ENCODE measurements at places on chromosomes 6 and 20.

DNA sequence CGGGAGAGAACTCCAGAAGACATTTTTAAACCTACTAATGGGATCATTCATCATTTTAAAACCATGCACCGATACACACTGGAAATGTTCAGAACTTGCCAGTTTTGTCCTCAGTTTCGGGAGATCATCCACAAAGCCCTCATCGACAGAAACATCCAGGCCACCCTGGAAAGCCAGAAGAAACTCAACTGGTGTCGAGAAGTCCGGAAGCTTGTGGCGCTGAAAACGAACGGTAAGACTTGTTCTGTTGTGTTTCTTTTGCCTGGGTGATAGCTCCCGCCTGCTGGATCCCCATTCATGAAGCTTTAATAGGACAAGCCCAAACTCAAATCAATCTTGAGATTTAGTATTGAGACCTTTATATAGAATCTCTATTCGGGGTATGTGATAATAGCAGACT lies 4.2 kb downstream of the TNFAIP3 start:
- no peak for DNase-seq

- no peak for DNase-seq
Observed at GRCh38 chr6:108733051-108733450, 115.2 kb upstream of the ARMC2 start.

DNA sequence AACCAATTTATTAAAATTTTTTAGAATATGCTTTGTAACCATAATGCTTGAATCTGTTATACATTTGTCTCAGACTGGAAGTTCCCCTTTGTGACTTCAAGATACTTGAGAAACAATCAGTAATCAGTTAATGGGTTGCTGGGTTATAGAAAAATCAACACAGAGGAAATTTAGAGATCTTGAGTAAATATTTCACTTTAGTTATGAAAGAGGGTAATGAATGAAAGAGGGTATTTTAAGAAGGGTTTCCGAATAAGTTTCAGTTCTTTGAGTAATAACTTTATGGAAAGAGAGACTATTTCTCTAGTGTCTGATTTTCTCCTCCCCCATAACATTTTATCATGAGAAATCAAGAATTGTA lies 21.4 kb downstream of the ZFAND3 start:
- no peak for DNase-seq

DNA sequence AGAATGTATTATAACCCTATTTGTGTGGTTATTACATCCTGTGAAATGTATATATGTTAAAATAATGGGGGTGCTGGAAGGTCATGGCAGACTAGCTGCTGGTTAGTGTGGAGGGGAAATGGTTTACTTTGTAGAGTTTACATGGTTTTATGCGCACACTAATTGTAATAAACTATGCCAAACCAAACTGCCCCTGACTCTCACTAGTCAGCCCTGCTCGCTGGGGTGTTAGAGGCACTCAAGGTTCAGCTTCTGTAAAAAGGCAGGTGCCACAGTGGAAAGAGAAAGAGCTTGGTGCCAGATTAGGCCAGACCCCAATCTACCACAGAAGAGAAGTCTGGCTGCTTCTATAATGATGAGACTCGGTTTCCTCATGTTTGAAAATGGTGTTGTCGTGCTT lies 52.7 kb downstream of the GOPC start:
- DNase-seq = no peak

- no peak for DNase-seq
Observed at GRCh38 chr6:35141007-35141655, at the start of gene TCP11. TCP11 (minus strand) TSS chr6:35141339; CDS start chr6:35140870, 469 bp downstream.

DNA sequence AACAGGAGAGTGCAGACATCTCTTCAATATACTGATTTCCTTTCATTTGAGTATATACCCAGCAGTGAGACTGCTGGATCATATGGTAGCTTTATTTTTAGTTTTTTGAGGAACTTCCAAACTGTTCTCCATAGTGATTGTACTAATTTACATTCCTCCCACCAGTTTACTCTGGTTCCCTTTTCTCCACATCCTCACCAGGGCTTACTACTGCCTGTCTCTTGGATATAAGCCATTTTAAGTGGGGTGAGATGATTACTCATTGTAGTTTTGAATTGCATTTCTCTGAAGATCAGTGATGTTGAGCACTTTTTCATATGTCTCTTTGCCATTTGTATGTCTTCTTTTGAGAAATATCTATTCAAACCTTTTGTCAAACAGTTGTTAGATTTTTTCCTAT lies 64.9 kb upstream of the HMGCLL1 start:
- DNase-seq = no peak

DNA sequence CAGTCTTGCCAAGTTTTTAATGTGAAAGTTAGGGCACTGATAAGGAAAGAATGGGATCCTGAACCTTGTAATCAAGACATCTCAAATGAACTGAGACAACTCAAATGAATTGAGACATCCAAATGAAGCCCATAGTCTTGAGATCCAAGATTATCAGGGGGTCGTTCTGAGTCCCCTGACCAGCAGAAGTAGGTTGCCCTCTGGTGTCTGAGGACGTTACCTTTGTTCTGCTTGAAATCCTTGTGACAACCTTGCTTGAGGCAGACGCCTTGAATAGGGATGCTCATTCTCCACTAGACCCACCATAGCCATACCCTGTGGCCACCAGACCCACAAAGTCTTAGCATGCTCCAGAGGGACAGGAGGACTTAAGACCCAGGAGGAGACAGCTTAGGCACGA lies 37.7 kb downstream of the ZBTB9 start:
- no peak for DNase-seq

GRCh38 chr20:17189976-17190695 lies 36.7 kb upstream of the PCSK2 start:
- DNase-seq = no peak

- peak; percentile 14 for DNase-seq
Observed at GRCh38 chr6:144415014-144415413, 129.9 kb downstream of the UTRN start.

GRCh38 chr20:642398-643174 lies 10.4 kb downstream of the SRXN1 start:
- DNase-seq = peak; percentile 37

DNA sequence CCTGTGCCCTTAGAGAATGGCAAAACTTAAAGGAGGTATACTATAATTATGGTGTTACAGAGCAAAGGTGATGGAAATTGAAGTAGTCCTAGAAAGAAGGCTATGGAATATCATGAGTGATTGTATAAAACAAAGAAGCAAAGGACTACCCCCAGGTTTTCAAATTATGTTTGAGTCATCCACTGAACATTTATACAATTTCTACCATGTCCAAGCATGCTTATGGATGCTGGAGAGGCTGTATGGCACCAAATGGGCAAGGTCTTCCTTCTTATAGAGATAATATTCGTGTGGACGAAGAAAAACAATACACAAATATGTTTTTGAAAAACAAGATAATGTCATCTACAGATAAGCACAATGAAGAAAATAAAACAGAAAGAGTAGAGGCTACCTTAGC lies 177.5 kb downstream of the KHDC1L start:
- no peak for DNase-seq

DNA sequence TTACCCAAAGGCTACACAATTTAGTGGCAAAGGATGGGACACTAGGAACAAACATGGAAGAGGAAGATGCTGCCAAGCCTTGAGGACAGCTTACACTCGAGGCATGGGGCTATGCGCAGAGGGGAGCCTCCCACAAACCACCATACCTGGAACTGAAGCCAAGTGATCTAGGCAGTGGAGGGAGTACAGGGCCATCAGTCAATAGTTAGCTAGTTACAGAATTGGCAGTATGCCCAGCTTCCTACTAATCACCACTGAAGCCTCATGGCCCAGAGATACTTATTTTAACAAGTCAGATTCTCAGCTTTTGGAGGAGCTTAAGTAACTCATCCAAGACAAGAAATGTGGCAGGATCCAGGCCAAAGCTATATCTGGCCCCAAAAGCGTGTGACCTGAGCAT lies 226.6 kb upstream of the MOCS1 start:
- no peak for DNase-seq

DNA sequence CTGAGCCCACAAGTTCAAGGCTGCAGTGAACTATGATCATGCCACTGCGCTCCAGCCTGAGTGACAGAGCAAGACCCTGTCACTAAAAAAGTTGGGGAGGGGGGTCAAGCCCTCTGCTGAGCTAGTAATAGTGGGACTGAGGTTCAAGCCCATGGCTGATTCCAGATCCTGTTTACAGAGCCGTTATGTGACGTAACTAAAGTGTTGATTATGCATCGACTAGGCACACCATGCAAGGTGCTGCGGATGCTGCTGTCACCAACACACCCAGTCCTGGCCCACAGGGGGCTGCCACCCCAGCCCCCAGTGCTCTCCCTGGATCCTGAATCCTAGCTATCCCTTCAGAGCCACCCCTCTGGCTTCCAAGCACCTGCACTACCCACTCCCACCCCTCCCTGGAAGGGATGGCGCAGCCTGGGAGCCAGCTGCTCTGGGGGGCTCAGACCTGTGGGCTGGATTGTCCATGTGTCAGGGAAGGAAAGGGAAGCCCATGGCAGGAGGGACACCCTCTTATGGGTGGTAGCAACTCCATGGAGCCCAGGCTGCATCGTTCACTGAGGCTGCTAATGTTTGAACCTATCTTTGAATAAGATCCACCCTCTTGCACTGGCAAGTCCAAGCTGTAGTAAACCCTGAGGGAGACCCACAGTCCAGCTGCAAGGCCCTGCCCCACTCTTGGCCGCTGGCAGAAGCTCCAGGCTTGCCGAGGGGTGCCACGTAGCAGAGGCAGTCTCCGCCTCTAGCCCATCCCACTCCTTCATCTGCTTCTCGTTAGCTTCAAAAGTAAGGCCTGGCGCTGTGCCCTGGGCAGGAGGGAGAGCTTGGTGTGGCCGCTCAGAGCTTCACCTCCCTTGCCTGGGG lies 95.0 kb downstream of the SNX5 start:
- DNase-seq = peak; percentile 94

DNA sequence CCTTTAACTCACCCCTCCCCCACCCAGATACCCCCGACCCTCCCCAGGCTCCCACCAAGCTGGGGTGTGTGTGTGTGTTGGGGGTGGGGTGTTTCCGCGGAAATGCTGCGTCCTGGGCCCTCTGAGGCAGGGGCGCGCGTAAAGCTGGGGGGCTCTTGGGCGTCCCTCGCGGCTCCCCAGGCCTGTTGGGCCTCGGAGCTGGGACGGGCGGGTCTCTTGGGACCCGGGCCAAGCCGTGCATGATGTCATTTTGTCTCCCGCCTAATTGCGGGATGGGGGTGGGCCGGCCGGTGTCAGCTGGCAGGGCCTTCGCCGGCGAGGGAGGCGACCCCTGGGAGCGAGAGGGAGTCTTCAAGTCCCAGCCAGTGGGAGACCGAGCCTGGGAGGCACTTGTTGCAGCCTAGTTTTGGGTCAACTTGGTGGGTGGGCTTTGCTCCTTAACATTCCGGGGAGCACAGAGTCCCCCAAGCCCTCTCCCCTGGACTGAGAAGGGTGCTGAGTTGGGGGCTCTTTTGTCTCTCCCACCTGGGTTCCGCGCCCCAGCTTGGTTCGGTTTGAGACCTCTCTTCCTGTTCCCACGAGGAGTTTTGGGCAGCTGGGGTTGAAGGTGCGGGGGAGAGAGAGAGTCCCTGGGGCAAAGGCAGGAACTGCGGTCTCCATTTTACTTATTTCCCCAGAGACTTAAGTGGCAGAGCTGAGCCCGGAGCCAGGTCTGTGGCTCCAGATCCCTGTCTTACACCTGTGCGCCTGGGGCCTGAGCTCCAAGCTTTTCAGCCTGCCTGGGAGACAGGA lies 623 bp downstream of the MYBL2 start:
- no peak for DNase-seq

DNA sequence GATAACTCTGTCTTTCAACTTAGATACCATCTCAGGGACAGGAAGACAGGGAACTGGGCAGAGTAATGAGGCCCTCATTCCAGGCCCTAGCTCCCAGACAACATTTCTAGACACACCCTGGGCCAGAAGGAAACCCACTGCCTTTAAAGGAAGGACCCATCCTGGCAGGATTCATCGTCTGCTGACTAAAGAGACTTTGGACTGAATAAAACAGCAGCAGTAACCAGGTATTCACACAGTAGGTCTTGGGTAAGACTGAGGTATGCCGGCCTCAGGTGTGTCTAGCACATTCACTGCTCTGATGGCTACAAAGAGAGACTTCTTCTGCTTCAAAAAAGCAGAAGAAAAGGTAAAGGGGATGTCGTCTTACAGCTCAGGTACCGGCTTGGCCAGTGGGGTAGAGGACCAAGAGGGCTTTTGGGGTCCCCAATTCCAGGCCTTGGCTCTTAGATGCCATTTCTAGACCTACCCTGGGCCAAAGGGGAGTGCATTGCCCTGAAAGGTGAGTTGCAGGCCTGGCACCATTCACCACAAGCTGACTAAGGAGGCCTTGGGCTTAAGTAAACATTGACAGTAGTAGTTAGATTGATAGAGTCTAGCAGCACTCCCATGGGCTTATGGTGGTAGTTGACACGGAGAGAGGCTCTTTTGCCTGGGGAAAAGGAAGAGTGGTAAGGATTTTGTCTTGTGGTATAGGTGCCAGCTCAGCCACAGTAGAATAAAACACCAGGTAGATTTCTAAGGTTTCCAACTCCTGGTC lies 13.4 kb downstream of the SNX14 start:
- DNase-seq = no peak

DNA sequence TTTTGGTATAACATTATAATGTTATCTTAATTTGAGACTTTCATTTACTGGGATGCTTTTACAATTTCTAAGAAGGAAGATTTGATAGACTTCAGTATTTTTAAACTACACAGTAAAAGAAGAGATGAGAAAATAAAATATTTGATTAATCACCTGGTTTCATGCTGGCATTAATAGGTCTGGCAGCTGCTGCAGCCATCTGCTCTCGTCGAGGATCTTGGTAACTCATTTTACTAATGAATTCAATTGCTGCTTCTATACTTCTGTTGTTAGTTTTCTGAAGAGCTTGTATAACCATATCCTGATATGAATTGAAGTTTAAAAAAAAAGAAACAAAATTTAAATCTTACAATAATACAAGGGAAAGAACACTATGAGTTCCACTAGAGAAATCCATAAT lies 23.0 kb downstream of the LATS1 start:
- DNase-seq = no peak
